RWPE2 (cell line): ENCODE measurements at places on chromosomes 13 and 19.

DNA sequence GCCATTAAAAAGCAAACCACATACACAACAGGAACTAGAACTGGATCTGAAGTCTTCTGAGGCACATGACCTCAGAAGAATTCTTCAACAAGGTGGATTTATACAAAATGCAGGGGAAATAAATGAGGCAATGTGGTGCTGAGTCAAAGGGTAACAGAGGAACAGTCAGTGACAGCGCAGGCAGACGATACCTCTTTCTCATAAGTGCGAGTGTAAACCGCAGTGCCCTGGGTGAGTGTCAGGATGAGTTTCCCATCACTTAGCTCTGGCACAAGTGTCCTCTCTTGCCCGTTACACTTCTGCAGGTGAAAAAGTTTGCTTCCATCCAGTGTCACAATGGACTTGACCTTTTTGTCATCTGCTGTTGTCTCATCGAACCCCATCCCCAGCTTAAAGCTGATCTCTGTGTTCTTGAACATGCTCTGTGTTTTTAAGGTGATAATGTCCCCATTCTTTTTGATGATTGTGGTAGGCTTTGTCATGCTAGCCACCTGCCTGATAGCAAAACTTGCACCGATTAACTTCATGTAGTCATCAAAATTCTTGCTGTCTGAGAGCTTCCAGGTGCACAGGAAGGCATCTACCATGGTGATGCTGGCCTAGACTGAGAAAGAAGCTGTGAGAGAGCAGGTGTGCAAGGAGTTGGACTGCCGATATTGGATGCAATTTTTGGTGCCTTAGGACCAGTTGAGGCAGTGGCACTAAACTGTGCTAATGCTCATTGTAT is 97.3 kb downstream of the AKAP11 start:
- no peak for DNase-seq

DNA sequence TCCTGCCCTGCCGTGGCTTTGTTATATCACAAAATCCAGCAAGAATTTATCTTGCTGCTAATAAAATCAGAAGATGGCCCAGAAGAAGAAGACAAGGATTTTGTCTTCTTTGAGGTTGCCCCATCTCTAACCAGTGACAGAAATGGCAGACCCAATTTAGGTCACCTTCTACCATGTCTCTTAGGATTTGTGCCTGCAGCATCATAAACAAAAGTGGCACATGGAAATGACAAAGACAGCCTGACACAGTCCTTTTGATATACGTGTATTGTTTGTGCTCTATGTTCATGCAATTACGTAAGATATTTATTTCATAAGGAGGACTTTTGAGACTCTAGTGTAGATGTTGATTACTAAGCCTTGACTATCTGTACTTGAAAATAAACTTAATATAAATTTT is 135.9 kb upstream of the TMTC4 start:
- no peak for DNase-seq

DNA sequence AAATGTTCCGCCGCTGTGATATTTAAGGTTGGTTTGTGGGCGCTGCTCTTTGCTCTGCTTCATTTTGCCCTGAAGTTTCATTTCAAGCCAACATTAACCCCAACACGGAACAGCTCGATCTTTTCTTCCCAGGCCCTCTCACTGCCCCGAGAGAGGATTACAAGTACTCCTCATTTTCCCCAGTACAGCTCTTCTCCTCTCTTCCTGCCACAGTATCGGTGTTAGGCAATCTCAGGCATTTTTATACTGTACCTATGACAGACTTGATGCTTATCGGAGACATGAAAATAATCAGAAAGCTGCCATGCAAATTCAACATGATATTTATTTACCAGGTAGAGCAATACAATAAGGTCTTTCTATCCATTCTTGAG is 1.3 kb upstream of the EDNRB start:
- DNase-seq = no peak

GRCh38 chr19:1074544-1075283 is 7.7 kb downstream of the ARHGAP45 start:
- DNase-seq = peak; percentile 88

GRCh38 chr19:51621178-51621577 is 9.0 kb downstream of the SIGLEC5 start:
- DNase-seq = no peak

DNA sequence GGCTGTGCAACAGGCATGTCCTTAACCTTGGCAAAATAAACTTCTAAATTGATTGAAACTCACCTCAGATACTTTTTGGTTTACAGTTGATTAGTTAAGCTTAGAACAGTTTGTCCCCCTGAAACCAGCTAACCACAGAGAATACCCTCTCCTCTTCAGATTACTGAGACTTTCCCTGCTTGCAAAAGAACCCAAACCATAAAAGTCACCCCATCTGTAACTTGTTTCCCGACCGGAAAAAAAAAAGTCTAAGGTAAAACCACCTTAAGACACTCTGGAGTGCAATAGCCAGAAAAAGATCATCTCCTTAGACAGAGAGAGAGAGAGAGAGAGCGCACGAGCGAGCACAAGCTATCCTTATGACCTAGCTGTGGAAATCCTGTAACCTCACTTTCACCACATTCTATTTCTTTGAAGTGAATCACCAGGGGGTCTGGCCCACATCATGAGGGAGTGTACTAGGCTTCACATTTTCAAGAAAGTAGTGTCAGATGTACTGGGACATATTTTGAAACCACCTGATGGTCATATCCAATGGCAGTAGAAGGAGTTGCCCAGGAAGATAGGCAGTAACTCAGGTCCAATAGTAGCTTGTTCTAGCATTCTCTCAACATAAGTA is 11.1 kb upstream of the GTF2F2 start:
- DNase-seq = no peak

GRCh38 chr13:24134757-24135156 is 25.8 kb upstream of the SPATA13 start:
- DNase-seq = no peak

DNA sequence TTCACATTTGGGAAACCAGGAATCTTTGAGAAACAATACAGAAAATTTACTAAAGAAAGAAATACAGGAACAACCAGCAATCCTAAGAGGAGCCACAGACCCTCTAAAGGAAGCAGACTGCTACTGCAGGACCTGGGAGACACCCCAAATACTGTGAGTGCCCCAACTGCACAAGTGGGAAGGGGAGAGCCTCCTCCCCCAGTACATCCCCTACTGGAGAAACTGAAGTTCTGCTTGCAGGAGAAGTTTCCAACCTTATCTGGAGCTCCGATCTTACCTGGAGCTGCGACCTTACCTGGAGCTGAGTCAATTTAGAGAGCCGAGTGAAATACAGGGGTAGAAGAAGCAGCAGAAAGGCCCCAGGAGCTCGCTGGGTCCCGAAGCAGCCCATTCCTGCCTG is 236.4 kb upstream of the SPRY2 start:
- DNase-seq = no peak
